HuH-7 (cell line): ENCODE measurements at places on chromosomes 1 and 21.

GRCh38 chr1:43477716-43478115 is 24.0 kb upstream of the HYI start:
- DNase-seq = no peak

GRCh38 chr21:45818276-45818903 is 163.2 kb upstream of the COL6A1 start:
- DNase-seq = no peak

DNA sequence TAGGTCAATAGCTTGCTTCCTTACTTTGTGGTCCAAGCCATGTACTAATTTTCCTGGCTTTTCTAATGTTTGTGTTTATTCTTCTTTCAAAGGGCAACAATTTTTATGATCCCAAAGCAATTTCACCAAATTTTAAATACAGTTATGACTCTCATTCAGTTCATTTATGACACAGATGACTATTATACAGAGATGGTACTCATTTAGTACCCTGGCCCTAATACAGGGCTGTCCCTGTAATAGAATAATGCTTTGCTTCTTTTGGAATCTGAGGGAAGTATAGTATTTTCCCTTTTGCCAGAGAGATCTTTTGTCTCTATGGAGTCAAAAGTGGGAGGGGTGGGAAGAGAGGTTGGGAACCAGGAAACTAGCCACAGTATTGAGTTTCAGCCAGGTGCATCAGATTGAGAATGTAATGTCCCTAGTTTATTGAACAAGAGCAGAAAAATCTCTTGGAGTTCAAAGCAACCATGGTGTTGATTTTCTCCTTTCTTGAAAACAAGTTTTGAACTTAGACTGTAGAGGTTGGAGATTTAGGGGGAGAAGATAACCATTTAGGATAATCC is 20.4 kb downstream of the DENND2D start:
- DNase-seq = no peak

DNA sequence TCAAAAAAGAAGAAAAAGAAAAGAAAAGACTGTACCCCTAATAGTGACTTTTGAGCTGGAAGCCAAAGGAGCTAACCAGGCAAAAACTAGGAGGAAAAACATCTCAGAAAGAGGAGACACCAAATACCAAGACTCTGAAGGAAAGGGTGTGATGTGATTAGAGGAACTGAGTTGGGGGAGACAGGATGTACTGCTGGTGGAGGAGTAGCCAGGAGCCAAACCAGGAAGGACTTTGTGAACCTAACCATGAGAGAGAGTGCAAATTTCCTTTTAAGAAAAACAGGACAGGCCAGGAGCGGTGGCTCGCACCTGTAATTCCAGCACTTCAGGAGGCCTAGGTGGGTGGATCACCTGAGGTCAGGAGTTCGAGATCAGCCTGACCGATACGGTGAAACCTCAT is 4.1 kb upstream of the RBP7 start:
- no peak for DNase-seq

GRCh38 chr1:215219372-215219771 is 136.8 kb downstream of the KCNK2 start:
- DNase-seq = no peak

DNA sequence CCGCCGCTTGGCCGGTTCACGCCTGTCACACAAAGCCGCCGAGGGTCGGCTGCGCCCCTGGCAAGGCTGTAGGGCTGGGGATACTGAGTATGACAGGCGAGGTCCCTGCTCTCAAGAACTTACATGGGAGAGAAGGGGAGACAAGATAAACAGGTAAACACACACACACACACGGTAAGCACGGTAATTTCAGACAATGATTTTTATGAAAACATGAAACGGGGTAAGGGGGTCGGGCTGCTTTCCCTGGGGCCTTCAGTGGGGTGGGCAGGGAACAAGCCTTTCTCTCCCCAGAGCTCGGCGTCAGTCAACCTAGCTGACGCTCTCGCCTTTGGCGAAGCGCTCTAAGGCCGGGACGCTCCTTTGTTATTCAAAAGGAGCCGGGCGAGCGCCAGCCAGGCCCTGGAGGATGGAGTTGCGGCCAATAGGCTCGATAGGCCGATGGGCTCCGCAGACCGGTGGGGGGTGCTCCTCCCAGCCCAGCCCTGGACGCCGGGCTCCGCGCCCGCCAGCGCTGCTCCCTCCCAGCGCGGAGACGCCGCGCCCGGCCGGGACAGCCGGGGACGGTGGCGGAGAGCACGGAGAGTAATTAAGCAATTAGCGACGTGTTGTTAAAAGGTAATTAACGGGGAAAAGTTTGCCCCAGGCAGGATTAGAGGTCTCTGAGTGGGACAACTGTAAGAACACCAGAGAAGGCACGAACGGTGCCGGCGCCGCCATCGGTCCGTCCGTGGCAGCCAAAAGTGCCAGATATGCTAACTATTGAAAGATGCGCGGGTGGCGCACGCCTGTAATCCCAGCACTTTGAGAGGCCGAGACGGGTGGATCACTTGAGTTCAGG is 950 bp upstream of the INKA2 start:
- DNase-seq = peak; percentile 68

DNA sequence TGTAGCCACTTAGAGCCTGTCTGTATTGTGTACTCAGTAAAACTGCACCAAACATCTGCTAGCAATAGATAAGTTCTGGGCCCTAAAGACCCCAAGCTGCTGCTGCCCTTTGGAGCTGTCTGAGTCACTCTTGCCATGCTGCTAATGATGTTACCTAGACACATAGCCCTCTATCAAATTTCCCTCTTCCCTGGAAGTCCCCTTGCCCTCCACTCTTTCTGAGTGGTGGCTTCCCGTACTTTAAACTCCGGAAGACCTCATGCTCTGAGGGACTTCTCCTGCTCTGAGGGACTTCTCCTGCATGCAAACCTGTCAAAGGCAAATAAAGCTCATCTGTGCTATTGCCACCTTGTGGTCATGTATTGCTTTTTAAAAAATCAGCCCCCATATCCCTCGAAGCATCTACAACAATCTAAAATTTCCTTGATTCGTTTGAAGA is 34.0 kb downstream of the FH start:
- DNase-seq = peak; percentile 28

DNA sequence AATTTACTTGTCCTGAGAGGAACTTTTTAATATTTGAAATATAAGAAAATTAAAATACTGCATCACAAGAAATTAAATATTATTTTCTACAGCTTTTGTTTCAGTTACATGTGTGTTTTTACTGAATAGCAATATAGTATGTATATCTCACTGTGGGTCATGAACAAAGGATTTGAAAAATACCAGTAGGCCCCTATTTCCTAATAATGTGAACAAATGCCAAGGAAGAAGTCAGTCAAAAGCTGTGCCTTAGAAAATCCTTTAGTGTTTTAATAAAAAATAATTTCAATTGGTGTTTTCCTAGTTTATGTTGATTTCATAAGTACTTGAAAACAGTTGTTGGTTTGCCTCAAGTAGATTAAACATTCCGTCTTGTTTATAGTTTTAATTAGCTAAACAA is 46.7 kb downstream of the SMYD3 start:
- no peak for DNase-seq
